Fibroblast of upper back skin (primary cell): ENCODE measurements at places on chromosomes 5 and 9.

DNA sequence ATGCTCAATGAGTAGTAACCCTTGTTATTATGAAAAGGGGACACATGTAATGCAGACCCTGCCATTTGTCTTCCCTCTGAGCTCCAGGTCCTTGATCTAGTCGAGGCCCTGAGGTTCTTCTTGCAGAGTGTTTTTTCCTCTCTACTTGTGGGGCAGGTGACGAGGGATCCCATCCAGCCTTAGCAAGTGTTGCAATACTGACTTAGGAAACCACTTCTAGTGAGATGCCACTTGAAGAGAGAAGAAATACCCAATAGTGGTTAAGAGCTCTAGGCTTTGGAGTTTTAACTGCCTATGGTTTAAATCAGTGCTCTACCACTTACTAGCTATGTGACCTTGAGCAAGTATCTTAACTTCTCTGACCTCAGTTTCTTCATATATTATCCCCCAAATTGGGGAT, 10.2 kb downstream of the PPARGC1B start:
- DNase-seq: no peak

GRCh38 chr5:153043886-153044285, 446.6 kb upstream of the GRIA1 start:
- peak; percentile 89 for DNase-seq

DNA sequence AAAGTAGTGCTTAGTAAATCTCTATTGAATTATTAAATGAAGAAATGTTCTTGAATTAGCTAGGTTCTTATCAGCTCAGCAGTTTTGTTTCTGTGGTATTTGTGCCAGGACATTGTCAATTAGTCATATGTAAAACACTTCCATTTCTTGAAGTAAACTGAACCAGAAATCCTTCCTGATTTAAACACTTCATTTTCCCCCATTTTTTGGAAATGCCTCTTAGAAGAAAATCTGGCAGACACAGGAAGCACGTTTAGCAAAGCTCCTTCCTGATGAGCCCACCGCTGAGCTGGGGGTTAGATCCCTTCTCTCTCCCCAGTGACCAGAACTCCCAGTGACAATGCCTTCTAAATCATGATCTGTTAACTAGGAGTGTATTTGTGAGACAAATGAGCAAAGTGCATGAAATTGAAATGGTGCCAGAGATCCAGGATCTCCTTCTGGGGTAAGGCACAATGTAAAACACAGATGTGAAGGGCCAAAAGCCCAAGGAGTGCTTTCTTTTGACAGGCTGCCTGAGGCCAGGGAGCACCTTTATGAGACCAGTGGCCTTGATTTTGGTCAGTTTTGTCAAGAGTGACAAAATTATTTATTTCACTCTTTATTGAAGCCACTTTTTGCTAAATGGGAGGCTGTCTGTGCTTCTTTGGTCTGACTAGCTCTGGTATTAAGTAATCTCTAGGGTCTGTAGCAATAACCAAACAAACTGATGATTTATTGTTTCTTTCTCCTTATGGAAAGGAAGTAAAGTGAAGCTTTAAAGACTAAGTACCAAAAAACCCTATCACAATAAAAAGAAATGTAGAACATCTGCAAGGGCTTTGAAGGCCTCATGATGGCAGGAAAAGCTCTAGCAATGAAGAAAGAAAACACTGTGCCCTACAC, 25.5 kb upstream of the RUSC2 start:
- DNase-seq: no peak

DNA sequence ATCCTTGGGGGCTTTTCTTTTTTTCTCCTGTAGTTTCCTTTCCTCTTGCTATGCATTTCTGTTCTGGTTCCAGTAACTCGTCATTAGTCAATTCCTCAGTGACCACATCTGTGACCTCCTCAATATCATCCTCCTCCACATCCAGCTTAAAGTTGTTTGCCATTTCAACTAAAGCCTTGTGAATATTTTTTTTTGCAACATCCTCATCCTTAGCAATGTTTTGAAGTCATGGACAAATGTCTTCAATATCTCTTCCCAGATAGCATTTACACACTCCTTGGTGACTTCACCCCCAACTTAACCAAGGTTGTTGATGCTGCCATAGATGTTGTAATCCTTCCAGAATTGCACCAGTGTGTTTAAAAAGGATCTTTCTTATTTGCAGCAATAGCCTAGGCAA, 14.7 kb upstream of the ADRB2 start:
- DNase-seq: no peak

DNA sequence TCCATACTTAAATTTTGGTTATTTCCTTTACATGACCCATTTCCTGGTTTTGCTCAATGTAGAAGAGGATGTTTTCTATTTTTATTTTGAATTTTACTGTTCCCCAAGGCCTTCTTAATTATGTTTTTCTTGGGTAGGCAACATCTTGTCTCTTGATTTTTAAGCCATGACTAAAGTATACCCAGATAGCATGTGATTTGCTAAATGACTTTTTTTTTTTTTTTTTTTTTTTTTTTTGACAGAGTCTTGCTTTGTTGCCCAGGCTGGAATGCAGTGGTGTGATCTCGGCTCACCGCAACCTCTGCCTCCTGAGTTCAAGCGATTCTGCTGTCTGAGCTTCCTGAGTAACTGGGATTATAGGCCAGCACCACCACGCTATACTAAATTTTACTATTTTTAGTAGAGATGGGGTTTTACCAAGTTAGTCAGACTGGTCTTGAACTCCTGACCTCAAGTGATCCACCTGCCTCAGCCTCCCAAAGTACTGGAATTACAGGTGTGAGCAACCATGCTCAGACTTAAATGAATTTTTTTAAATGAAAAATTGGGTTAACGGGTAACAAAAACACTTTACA, 198.6 kb upstream of the DAB2 start:
- DNase-seq: no peak

DNA sequence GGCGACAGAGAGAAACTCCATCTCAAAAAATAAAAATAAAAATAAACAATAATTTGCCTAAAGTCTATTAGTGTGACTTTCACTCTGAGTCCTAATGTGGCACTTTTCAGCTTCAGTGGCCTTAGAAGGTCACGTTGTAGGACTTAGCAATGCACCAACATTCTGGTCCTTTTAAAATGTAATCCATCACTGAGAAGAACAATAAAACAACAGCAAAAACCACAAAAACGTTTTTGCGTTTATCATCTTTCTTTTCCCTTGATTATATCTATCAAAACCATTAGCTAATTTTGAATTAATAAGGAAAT, 190.1 kb upstream of the ZNF608 start:
- no peak for DNase-seq

DNA sequence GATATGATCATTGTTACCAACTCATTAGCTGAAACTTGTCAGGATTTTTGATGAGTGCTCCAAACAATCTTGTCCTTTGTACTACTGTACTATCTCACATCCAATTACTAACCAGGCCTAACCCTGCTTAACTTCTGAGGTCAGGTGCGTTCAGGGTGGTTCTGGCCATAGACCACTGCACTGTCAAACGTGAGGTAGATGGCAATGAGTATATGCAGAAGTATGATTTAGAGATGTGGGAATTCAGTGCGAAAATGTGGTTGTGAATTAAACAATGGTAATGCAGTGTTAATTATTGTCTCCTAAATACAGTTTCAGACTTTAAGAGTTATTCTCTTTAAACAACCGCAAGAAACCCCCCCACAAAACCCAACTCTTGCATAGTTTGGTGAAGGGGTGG, 86.5 kb downstream of the ANKRD55 start:
- DNase-seq: no peak

GRCh38 chr5:32720300-32720699, 9.2 kb downstream of the NPR3 start:
- DNase-seq: no peak

DNA sequence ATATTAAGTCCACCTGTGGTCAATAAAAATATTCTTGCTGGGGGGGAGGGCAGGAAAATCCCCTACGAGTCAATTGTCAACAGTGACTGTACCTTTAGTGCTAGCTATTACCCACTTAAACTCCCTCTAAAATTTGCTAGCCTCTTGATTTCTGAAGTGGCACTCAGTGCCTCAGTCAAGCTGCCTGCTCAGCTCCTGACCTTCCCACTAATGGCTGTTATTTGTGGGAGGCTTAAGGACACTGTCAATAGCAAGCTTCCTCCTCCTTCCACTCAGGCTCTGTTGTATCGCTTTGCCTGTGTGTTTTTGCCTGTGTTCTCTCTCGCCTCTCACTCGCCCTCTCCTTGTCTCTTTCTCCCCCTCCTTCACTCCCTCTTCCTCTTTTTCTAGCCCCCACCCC, 140.8 kb downstream of the BNC2 start:
- DNase-seq: no peak

DNA sequence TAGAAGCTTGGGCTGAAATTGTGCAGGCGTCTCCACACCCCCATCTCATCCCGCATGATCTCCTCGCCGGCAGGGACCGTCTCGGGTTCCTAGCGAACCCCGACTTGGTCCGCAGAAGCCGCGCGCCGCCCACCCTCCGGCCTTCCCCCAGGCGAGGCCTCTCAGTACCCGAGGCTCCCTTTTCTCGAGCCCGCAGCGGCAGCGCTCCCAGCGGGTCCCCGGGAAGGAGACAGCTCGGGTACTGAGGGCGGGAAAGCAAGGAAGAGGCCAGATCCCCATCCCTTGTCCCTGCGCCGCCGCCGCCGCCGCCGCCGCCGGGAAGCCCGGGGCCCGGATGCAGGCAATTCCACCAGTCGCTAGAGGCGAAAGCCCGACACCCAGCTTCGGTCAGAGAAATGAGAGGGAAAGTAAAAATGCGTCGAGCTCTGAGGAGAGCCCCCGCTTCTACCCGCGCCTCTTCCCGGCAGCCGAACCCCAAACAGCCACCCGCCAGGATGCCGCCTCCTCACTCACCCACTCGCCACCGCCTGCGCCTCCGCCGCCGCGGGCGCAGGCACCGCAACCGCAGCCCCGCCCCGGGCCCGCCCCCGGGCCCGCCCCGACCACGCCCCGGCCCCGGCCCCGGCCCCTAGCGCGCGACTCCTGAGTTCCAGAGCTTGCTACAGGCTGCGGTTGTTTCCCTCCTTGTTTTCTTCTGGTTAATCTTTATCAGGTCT, at the start of gene C9orf72:
Gene C9orf72 (minus strand): TSS at position 564 of the 716 bp plus-strand sequence. CDS start 6,361 bp downstream, outside the sequence.
- no peak for DNase-seq

- no peak for DNase-seq
Measured at GRCh38 chr5:169270827-169271226, 30.1 kb downstream of the SLIT3 start.

DNA sequence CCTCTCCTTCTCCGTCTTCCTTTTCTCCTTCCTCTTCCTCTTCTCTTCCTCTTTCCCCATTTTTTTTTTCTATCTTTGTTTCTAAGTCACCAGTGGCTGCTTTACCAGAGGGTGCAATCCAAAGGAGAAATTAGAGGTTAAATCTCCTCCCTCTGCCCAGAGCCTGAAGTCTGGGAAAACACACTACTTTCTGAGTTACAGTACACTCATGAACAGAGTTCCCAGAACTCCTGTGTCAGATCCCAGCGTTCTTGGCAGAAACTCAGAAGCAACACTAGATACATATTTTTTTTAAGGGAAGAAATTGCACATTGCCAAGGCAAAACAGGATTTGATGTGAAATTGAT, 189.0 kb downstream of the SNCAIP start:
- DNase-seq: peak; percentile 44

GRCh38 chr9:123710299-123710698, 219.6 kb downstream of the DENND1A start:
- peak; percentile 75 for DNase-seq

GRCh38 chr9:127779136-127779981, 893 bp upstream of the SH2D3C start:
- no peak for DNase-seq

- peak; percentile 29 for DNase-seq
Measured at GRCh38 chr9:87792831-87793288, 66.9 kb downstream of the CTSL start.

DNA sequence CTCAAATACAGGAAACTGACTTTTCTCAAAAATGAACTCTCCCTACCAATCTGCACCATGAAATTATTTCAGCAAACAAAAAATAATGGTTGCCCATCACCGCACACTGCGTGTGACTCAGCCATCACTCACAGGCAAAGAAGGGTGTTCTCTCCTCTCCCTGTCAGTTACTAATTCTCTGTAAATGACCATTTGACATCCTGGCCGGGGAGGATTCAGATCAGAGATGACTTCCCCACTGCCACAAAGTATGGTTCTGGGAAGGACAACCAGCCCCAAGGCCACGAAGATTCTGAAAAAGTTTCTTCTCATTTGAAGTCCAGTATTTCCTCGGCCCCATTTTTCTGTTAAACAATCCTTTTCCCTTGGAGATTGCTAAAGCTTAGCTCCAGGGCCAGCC, 199.4 kb downstream of the AUH start:
- peak; percentile 61 for DNase-seq
